HAP-1 (cell line): ENCODE measurements at places on chromosomes 1 and 21.

DNA sequence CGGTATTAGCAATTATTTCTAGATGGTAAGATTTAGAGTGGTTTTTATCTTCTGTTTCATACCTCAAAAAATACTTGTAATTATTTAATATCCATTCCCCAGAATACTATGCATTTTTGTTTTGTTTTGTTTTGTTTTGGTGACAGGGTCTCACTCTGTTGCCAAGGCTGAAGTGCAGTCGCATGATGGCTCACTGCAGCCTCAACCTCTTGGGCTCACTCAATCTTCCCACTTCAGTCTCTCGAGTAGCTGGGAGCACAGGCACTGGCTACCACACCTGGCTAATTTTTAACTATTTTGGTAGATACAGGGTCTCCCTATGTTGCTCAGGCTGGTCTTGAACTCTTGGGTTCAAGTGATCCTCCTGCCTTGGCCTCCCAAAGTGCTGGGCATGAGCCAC lies 252.7 kb downstream of the AKT3 start:
- no peak for DNase-seq

GRCh38 chr1:34840426-34840825 lies 19.1 kb downstream of the SMIM12 start:
- no peak for DNase-seq

DNA sequence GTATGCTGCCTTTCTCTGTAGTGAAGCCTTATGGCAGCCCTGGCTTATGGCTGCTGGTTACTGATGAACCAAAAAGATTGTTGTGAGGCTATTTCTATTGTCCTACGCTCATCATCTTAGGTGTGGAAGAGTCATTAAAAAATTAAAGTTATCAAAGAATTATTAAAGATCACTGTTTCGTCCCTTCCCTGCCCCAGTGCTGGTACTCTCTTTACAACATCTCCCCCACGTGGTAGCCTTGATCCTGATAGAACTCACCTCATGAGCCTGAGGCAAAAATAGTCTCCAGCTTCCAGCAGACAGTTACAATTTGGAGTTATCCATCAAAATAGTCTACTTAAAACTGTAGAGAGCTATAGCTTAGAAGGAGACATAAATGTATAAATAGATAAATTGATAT lies 201.5 kb downstream of the S1PR1 start:
- no peak for DNase-seq

GRCh38 chr1:211522804-211523203 lies 30.8 kb upstream of the RD3 start:
- no peak for DNase-seq

DNA sequence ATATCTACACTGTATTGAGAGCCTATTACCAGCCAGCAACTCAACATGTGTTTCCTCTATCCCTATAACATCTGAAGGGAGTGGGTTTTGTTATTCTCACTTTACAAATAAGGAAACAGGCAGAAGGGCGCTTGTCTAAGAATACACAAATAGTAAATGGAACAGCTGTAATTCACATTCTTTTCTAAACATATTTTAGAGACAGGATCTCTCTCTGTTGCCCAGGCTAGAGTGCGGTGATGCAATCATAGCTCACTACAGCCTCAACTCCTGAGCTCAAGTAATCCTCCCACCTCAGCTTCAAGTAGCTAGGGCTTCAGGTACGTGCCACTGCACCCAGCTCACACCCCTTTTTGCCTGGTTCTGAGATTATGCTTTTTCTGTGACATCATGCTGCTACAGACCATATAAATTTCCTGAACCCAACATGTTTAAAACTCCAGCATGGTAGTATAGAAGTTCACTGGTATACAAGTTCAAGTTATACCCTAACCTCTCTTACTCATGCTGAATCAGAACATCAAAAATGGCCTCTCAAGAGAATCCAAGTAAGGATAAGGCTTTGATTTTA lies 8.6 kb upstream of the TACSTD2 start:
- no peak for DNase-seq

- no peak for DNase-seq
Measured at GRCh38 chr1:54795841-54796468, 5.2 kb downstream of the TTC22 start.

DNA sequence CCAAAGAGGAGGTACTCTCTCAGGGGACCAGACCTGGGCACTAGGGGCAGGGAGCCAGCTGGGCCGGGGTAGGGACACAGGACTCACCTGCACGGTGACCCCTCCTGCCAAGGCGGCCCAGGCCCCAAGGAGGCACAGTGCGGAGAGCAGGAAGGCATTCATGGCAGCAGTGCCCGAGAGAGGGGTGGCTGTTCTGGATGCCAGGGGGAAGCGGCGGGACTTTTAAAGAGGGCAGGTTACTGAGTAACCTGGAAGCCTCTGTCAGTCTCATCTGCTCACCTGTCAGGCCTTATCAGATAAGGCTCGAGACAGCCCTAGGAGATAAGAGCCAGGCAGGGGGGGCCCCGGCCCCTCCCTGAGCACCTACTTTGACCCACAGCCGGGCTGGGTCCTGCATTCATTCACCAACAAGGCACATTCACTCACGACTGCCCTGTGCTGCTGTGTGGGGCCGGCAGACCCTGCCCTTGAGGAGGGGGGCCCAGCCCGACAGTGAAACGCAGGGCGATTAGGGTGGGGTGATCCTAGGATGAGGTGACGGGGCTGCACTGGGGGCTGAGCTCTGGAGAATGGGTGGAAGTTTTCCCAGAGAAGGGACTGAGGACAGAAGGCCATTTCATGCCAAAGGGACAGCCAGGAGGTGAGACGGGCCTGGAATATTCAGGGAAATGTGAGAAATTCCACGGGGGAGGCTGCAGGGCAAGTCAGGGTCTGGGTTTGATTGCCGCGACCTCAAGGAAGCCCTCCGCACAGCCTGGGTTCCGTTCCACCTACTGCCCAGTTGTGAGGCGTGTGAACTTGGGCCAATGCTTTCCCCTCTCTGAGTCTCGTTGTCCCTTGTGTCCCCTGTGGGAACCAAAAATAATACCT lies at the start of gene GUCA2A:
GUCA2A (minus strand) TSS at position 195 of the 870 bp plus-strand sequence; CDS start at position 162, 33 bp downstream.
- no peak for DNase-seq

- DNase-seq, result no peak
Measured at GRCh38 chr21:24259241-24259640, 1348.0 kb downstream of the MRPL39 start.

DNA sequence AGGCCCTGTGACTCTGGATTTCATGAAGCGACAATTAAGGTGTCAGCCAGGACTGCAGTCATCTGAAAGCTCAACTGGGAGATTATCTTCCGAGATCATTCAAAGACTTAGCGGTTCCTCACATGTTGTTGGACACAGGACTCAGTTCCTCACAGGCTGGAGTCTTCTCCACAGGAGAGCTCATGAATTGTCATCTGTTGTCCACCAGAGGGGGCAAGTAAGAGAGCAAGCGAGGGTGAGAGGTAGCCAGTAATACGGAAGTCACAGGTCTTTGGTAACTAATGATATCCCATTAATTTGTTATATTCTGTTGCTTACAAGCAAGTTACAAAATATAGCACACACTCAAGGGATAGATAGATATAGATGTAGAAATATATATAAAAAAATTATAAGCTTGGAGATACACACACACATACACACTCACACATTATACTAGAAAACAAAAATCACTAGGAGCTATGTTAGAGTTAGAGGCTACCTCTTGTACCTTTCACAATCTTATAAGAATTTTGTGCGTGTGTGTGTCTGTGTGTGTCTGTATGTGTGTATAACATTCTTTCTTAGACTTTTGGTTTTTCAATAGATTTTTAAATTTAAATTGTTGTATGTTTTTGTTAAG lies 1695.3 kb downstream of the BRINP3 start:
- peak; percentile 61 for DNase-seq

DNA sequence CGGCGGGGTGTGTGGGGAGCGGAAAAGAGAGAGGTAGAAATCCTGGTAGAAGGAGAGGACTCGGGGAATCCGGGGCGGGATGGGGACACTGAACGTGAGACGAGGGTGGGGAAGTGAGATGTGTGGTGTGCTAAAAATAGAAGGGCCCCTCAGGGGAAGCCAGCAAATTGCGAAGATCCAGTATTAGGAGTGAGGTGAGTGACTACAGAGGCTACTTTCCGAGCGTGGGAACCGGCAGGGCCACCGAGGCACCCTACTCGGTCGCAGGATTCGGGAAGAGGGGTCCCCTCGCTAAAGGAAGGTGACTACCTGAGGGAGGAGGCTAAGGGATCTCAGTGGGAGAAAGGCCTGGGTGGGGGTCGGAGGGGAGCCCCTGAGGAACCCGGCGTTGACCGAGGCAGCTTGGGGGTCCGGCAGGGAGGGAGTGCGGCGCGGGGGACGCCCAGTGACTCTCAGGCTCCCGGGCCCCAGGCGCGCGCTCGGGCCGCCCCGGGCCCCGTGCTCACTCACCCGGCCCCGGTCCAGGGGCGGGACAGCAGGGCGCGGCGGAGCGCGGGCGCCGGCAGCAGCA lies 318 bp downstream of the ALDH4A1 start:
- DNase-seq, result peak; percentile 36

- DNase-seq, result no peak
Measured at GRCh38 chr1:107804741-107805140, 160.2 kb downstream of the VAV3 start.

DNA sequence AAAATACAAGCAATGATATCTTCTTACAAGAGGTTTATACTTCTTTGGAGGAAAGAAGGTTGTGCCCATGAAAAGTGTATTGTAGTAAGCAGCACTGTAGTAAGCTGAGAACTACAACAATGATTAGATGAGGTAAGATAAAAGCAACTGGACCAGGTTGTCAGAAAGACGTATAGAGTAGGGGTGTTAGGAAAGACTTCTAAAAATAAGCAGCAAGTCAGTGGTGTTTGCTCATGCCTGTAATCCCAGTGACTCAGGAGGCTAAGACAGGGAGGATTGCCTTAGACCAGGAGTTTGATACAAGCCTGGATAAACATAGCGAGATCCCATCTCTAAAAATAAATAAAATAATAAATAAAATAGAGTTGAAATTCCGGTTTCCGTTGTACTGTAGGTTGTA lies 4.3 kb upstream of the OR10X1 start:
- DNase-seq, result no peak

GRCh38 chr1:244783138-244783537 lies 52.3 kb upstream of the COX20 start:
- no peak for DNase-seq

GRCh38 chr1:179003512-179004066 lies 22.1 kb upstream of the FAM20B start:
- no peak for DNase-seq

GRCh38 chr1:227798078-227798802 lies 17.2 kb upstream of the PRSS38 start:
- DNase-seq, result no peak

- DNase-seq, result no peak
Measured at GRCh38 chr1:88022516-88022915, 661.6 kb upstream of the PKN2 start.

- DNase-seq, result no peak
Measured at GRCh38 chr1:85504417-85504816, 39.5 kb upstream of the DDAH1 start.

- no peak for DNase-seq
Measured at GRCh38 chr1:58000116-58000515, 546.4 kb downstream of the OMA1 start.

- no peak for DNase-seq
Measured at GRCh38 chr1:160996178-160996577, 24.8 kb downstream of the F11R start.

DNA sequence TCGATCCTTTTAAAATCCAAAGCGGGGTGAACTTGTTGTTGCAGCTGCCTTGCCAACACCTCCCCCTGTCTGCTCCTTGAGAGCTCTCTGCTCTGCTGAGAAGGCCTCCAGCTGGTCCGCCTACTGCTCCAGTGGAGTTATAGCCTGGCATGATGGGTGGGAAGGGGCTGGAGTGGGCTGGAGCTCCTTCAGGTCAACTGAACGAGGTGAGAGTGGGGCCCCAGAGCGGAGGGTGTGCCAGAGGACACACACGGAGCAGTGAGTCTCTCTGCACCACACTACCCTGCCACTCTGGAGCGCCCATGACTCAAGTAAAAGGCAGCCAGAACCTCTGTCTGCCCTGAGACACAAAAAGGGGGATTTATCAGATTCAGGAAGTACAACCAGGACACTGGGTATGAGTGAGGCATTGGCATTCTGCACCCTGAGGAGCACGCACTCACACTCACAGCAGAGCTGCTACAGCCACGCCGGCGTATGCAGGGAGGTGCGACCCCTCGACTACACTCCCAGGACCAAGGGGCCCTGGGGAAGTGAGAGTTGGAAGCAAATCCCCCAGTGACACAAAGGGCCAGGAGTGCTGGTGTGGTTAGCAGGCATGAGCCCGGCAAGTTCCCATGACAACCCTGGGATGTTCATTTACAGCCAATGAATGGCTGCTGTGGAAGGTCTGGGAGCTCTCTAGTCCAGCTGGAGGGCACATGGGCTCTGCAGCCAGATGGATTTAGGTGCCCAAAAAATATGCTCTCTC lies 28.0 kb upstream of the EVA1B start:
- no peak for DNase-seq

GRCh38 chr21:20802631-20803260 lies 195.5 kb upstream of the NCAM2 start:
- DNase-seq, result no peak

- no peak for DNase-seq
Measured at GRCh38 chr1:202760589-202760988, 47.6 kb downstream of the KDM5B start.
